Epithelial cell of esophagus (primary cell): ENCODE measurements at places on chromosomes 12 and 14.
A peak's percentile ranks its signal among the peaks of the same experiment; 100 is the strongest.

DNA sequence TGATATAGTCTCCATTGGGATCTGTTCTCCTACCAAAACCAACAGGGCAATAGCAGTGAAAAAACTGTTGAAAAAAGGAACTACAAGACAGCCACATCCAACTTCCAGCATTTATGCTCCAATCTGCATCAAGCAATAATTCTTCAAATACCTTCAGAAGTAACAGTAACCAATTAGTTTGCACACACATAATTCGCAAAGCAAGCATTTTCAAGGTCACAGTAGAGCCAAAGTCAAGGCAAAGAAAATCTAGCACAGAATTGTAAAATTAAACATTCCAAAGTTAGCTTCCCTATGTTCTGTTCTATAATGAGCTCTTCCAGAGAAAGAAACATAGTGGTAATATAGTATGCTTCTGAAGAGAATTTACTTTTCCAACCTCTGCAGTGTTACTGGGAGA, 11.0 kb upstream of the MTERF2 start:
- no peak for DNase-seq

DNA sequence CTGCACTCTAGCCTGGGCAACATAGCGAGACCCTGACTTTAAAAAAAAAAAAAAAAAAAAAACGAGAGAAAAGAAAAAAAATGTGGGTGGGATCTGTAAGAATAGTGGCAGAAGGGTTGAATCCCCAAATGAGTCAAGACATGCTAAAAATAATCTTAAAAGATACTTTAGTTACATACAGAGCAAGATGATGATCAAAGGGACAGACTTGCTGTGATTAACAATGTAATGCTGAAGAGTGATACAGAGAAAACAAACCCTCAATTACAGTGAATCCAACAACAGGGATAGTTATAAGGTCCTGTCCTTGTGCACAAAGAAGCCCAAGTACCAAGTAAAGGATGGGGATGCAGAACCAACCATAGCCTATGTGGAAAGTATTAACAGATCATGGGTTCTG, 80.3 kb downstream of the DCAF5 start:
- DNase-seq, result no peak

DNA sequence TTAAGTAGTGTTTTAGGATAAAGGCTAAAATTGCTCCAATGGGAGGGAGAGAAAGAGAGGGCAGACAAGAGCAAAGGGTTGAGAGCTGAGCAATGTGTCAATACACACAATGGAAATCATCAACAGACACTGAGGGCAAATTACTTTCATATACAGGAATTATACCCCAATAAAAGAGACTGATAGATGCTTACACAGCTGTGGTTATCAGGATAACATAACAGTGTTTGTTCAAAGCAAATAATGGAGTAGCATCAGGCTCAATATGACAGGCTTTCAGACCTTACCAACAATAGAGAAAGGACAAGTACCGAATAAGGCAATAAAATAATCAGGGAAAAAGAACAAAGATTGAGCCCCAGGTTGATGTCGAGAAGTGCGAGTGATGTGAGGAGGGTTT, 53.4 kb upstream of the DIO2 start:
- no peak for DNase-seq

GRCh38 chr14:52473557-52473956, 78.7 kb downstream of the TXNDC16 start:
- DNase-seq, result peak; percentile 62

- DNase-seq, result no peak
Measured at GRCh38 chr12:90037740-90038139, 329.1 kb upstream of the ATP2B1 start.

GRCh38 chr12:56781726-56782125, 18.6 kb downstream of the HSD17B6 start:
- DNase-seq, result no peak

- DNase-seq, result no peak
Measured at GRCh38 chr12:47835006-47835830, 15.5 kb upstream of the HDAC7 start.

DNA sequence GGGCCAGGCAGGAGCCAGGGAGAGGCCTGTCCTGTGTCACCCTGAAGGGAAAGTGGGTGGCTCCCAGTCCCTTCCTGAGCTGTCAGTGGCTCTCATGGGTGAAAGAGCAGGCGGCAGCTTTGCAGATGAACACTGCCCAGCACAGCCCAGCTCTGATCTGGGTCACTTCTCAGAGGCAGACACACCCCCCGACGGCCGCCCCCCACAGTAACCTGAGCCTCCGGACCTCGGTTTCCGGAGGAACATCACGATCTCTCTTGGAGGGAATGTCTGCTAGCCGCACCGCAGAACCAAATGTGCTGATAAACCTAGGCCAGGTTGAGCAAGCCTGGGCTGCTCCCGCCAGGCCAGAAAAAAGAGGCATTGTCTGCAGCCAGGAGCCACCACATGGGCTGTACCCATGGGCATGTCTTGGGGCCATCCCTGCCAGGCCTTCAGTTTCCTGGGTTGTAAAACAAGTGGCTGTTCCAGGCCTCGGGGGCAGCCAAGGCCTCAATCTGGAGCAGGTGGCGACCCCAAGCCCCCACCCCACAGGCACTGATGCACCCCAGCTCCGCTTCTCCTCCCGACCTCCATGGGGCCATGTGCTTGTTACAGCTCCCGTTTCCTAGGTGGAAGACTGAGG, 57.6 kb downstream of the NCOR2 start:
- peak; percentile 64 for DNase-seq

DNA sequence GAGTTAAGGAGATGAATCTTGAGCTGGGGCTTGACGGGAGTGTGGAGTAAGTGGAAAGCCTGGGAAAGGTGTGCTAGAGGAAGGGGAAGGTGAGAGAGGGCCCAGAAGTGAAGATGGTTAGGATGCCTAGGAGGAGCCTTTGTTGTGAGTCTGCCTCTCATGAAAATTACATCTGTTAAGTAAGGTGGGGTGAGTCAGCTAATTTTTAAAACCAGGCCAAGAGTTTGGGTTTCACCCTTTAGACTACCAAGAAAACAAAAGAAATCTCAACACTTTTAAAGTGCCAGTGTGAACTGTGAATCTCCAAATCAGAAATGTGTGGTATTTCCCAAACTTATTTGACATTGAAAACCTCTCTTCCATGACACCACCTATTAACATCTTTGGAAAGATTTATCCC, 185.2 kb downstream of the CRADD start:
- DNase-seq, result no peak

GRCh38 chr12:121085069-121085468, 46.0 kb upstream of the OASL start:
- DNase-seq, result no peak

GRCh38 chr14:104953896-104954656, 24.1 kb downstream of the AHNAK2 start:
- no peak for DNase-seq

GRCh38 chr12:57203201-57203600, 13.4 kb upstream of the NXPH4 start:
- DNase-seq, result no peak

DNA sequence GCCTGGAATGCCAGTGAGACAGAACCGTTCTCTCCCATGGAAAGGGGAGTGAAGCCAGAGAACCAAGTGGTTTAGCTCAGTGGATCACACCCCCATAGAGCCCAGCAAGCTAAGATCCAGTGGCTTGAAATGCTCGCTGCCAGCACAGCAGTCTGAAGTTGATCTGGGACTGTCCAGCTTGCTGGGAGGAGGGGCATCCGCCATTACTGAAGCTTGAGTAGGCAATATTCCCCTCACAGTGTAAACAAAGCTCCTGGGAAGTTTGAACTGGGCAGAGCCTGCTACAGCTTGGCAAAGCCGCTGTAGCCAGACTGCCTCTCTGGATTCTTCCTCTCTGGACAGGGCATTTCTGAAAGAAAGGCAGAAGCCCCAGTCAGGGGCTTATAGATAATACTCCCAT, 374.3 kb upstream of the DCN start:
- no peak for DNase-seq

GRCh38 chr14:77542421-77543239, 44.0 kb upstream of the ISM2 start:
- DNase-seq, result no peak

GRCh38 chr14:21723431-21724045, 49.9 kb upstream of the OR4E1 start:
- DNase-seq, result peak; percentile 40

DNA sequence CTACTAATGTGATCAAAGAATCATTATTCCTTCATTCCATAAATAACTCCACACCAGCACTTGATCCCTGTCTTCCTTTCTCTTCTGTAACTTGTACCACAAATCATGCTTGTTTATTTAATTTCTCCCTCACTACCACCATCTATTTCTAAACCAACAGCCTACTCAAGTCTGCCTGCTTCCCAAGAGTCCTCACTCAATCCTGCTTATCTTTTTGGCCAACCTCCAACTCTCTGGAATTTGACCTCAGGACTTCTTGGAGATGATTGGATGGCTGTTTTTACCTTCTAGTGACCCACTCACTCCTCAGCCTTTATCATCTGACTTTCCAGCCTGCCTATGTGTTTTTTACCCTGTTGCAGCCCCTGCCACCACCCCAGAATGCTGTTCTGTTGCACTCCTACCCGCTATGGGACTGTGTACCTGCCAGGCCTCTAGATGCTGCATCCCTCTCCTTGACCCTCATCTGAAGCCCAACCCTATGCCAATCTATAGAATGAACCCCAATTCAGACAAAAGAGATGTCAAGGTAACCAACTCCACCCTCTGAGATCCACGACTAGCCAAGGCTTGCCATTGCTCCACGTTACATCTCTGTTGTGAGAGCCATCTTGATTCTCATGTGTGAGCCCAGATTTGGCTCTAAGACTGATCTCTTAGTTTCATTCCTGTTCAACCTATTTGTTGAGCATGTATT, 150.2 kb upstream of the PLEKHG7 start:
- DNase-seq, result peak; percentile 18

GRCh38 chr14:22370084-22370847, 218.8 kb downstream of the DAD1 start:
- peak; percentile 89 for DNase-seq

DNA sequence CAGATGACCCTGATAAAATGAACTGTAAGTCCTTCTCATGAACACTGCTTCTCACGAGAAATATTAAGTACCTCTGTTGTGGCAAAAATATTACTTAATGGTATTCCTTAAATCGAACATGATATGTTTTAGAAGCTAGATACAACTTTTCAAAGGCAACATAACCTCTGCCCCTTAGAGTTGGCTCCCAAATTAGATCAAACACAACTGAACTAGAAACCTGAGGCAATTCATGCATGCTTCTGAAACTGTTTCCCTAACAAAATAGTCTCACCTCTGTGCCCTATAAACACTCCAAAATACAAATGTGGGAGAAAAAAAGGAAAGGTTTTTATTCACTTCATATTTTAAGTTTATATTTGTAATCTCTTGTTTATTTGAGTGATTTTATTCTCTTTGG, 121.6 kb downstream of the SLC16A7 start:
- no peak for DNase-seq

GRCh38 chr14:96095581-96096476, 56.7 kb downstream of the C14orf132 start:
- DNase-seq, result peak; percentile 70

GRCh38 chr12:109345428-109345827, 2.3 kb upstream of the MYO1H start:
- DNase-seq, result no peak
